ENCODE measurements at places on chromosomes 3 and 15.
A peak's percentile ranks its signal among the peaks of the same experiment; 100 is the strongest.

DNA sequence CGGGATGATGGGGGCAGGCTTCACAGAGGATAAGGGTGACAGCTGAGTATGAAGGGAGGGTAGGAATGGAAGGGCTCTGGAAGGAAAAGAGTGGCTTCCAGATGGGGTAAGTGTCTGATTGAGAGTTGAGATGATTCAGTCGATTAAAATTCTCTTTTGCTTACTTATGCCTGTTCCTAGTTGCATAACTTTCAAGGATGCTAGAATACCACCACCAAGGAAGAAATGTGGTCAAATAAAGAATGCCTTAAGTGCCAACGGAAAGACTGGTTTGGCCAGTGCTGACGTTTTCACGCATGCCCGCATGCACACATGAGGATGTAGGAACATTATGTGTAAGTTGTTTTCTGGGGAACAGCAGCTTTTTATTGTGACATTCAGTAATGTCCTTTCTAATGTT lies 263.4 kb upstream of the WNT5A start:
- peak; percentile 72 for DNase-seq

DNA sequence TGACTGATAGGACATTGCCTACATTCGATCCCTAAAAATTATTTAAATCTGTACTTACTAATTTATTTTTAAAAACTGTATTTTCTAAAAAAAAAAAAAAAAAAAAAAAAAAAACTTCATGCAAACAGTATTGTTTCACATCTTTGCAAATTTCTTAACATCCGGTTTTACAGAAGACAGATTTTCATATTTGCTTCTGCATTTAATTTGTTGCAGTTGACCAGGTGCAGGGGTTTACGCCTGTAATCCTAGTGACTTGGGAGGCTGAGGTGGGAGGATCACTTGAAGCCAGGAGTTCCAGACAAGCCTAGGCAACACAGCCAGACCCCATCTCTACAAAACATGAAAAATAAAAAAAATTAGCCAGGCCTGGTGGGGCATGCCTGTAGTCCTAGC lies 6.4 kb upstream of the NFKBIZ start:
- no peak for DNase-seq

- no peak for DNase-seq
These were observed 676 bp downstream of the TCF12 start for GRCh38 chr15:56919031-56919608.

- no peak for DNase-seq
These were observed 140.7 kb downstream of the KLF13 start for GRCh38 chr15:31467361-31467760.

GRCh38 chr3:64873400-64873799 lies 185.6 kb upstream of the ADAMTS9 start:
- no peak for DNase-seq

- DNase-seq, result no peak
These were observed 69.4 kb downstream of the SRGAP3 start for GRCh38 chr3:9179826-9180763.

GRCh38 chr15:101637516-101637915 lies 14.7 kb downstream of the TM2D3 start:
- DNase-seq, result no peak
